ENCODE measurements at places on chromosomes 5 and 9.

GRCh38 chr5:166979307-166979895 lies 1312.0 kb upstream of the WWC1 start:
- DNase-seq, result no peak

DNA sequence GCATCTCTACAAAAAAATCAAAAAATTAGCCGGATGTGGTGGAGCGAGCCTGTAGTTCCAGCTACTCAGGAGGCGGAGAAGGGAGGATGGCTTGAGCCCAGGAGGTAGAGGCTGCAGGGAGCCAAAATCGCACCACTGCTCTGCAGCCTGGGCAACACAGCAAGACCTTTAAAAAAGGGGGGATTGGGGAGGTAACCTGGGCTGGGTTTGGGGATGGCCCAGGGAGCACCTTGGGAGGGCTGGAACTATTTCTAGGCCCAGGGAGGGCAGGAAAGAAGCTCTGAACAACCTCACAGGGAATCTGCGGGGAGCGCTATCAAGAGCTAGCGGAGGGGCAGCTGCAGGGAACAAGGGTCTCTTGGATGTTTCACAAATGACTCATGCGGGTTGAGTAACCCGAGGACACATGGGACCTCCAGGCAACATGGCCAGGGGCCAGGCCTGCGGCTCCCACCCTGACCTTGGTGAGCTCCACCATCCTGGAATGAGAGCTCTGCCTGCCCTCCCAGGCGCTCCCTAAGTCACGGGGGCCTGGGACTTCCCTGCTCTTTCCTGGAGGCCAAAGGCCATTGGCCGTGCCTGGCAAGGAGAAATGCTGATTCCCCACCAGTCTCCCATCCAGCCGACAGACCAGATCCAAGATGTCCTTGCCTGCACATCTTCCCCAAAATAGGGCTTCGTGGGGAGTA lies 23.4 kb downstream of the SARDH start:
- no peak for DNase-seq

- no peak for DNase-seq
Measured at GRCh38 chr9:112149211-112149610, 25.9 kb downstream of the SUSD1 start.

- DNase-seq, result no peak
Measured at GRCh38 chr5:2223303-2223702, 340.6 kb upstream of the IRX4 start.

DNA sequence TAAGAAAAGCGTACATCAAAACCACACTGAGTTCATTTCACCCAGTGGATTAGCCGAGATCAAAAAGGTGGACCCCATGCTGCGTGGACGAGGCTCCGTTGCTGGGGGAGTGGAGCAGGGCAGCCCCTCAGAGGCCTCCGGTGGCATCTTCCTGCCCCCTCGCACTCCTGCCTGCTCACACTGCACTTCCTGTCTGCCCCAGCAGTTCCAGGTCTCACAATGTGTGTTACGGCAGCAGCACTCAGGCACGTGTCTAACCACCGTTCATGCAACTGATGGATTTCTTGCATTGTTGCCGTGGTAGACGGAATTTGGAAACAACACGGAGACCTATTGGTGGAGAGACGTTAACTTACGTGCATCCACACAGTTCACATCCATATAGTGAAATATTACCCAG lies 196.6 kb upstream of the OTULINL start:
- no peak for DNase-seq

DNA sequence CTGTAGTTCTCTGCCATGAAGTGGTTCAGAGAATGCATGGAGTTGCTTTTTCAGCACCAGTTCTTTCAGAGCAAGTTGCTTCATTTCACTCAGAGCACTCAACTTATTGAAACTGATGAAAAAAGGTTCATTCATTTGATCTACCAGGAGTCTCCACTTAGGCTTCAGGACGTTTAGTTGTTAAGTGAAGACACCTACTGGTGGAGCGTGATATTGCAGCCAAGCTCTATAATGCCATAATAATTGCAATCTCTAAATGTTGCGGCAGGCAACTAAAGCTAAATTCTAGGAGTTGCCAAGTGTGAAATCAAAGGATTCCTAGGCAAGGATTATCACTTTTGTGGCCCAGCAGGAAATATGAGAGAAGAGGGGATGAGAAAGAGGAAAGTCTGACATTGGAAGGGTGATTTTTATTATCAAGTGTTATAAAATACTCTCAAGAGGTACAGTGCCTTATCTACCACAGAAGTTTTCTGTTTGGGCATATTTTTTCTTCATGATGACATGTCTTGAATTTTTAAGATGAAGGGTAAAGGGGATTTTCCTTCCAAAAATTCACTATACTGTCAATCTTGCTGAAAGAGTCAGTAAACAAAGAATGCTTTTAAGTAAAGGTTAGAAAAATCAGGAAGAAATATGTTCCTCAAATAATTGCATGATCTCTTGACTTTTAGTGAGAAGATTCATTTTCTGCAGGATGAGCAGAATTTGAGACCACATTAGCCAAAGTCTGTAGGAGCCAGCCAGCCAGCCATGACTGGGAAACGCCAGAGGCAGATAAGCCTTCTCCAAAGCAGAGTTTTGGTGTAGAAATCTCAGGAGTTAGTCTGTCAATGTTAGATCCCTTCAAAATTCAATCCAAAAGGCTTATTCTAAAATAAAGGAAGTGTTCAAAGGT lies 83.4 kb downstream of the SH3PXD2B start:
- DNase-seq, result no peak

Measured in stimulated activated CD8-positive, alpha-beta memory T cell treated with anti-CD3 and anti-CD28 coated beads, Interleukin-4, amount 100 ng/mL, for 24 hours (primary cell).